ENCODE measurements at places on chromosomes 12 and 14.

DNA sequence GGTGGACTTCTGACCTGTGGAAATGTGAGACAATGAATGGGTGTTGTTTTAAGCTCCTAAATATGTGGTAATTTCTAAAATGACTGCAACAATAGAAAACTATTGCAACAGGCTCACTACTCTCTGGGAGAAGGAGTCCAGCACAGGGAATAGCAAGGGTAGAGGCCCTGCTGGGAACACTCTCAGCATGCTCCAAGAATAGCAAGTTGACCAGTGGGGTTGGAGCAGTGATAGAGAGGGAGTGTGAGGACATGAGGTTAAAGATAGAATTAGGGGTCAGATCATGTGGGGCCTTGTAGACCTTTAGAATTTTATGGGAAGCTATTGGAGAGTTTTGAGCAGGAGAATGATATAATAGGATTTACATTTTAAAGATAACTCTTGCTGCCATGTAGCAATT, 346.7 kb upstream of the CCDC196 start:
- no peak for DNase-seq

DNA sequence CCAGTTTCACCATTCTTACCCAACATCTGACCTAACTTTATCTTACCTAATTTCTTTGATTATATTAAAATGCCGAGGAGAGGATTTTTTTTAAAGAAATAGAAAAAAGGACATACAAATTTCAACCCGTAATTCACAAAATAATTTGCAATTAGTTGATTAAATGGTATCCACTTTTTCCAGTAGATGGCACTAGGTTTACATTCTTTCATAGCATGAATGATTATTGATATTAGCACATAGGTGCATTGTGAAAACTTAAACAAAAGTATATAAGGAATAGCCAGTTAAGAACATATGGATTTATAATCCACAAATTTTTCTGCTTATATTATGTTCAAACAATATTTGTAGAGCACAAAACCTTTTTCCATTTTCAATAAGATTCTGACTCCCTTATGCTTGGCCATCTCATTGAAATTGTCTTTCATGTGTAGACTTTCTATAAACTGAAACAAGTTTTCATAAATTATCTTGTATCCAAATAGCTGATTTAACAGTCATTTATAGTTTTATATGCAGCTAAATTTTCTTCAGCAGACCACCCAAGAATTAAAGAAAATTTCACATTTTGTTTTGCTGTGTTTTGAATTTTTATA, 35.3 kb downstream of the MSRB3 start:
- DNase-seq, result no peak

DNA sequence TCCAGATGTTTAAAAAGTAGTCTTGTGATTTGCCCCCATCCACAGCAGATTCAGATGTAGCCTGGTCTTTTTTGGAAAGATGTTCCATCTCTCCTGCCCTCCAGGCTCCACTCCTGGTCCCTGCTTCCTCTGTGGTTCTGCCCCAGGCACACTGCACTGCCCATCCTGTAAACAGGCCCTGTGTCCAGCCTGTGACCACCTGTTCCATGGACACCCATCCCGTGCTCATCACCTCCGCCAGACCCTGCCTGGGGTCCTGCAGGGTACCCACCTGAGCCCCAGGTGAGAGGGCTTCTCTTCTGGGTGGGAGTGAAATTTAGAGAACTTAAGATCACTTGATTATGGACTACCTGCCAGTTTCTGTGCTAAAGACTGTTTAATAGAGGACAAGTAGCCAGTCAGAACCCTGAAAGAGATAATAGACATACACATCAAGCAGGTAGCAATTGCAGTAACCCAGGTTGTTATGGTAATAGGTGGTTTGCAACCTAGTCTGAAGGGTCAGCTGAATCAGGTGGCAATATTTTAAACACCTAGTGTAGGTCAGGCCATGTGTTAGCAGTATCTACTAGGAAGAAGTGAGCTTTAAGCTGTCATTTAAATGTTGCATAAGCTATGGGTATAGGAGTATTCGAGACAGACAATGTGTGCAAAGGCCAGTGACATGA, 2.1 kb downstream of the RNF31 start:
- no peak for DNase-seq

DNA sequence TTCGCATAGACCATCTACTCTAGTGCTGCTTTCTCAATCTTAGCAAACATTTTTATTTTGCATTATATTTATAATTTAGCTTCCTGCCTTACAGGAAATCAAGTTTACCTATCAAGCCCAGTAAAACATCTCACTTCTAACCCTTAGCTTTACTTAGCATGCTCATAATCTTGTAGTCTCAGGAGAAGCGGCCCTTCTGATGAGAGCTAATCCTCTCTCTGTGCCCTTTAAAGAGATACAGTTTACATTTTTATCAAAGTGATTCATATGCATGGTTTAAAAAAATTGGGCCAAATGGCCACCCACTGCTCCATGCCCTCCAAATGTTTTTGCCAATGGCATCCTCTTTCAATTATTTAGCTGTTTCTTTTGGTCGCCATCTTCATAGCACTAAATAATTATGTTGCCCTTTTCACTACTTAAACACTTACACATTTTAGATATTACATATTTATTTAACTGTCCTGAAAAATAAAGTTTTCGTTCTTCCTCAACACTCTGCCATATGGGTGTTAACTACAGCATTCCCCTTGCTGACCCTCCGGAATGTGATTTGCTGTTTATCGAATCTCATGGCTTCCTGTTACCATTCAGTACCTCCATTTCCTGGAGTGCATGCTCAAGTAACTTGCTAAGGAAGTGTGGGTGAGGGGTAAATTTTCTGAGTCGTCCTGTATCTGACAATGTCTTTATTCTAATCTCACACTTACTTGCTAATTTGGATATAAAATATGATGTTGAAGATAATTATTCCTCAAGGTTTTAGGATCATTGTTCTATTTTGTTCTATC, 29.3 kb downstream of the YLPM1 start:
- no peak for DNase-seq

GRCh38 chr12:122064780-122065588, 13.6 kb upstream of the MLXIP start:
- DNase-seq, result no peak

GRCh38 chr12:90074086-90074485, 365.4 kb upstream of the ATP2B1 start:
- no peak for DNase-seq
